ENCODE measurements at places on chromosomes 16 and 17.
A peak's percentile ranks its signal among the peaks of the same experiment; 100 is the strongest.

GRCh38 chr17:37318931-37319594 is 56.7 kb upstream of the C17orf78 start:
- peaks cover 64% of the 10 kb centered on the region for H3K36me3 ChIP-seq
- no peaks in the 10 kb centered on the region for H3K27me3 ChIP-seq
- H3K27ac ChIP-seq: peak overlapping the region; percentile 1

DNA sequence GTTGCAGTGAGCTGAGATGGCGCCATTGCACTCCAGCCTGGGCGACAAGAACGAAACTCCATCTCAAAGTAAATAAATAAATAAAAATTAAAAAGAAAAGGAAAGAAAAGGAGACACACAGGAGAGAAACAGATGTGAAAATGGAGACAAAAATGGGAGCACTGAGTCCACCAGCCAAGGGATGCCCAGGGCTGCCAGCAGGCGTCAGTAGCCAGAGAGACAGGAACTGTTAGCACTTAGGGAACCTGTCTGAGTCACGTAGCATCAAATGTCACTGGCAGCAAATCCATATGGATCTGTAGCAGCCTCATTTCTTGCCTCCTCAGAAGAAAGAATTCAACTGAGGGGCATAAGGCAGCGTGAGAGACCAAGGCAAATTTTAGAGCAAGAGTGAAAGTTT is 79.7 kb downstream of the CYLD start:
- H3K36me3 ChIP-seq: no peaks in the 10 kb centered on the region
- H3K27ac ChIP-seq: no peak overlapping the region
- peaks cover 5% of the 10 kb centered on the region for H3K27me3 ChIP-seq
- DNase-seq: no peak
- no peak overlapping the region for H3K4me3 ChIP-seq

- peaks cover 5% of the 10 kb centered on the region for H3K4me1 ChIP-seq
- no peak overlapping the region for H3K4me3 ChIP-seq
- no peaks in the 10 kb centered on the region for H3K36me3 ChIP-seq
- no peak for DNase-seq
- no peak overlapping the region for H3K27ac ChIP-seq
Measured at GRCh38 chr16:6247775-6248174, 1084.9 kb upstream of the RBFOX1 start.

- H3K4me1 ChIP-seq: peaks cover 45% of the 10 kb centered on the region
- no peaks in the 10 kb centered on the region for H3K36me3 ChIP-seq
- no peak for DNase-seq
Measured at GRCh38 chr16:17658881-17659280, 188.1 kb upstream of the XYLT1 start.

DNA sequence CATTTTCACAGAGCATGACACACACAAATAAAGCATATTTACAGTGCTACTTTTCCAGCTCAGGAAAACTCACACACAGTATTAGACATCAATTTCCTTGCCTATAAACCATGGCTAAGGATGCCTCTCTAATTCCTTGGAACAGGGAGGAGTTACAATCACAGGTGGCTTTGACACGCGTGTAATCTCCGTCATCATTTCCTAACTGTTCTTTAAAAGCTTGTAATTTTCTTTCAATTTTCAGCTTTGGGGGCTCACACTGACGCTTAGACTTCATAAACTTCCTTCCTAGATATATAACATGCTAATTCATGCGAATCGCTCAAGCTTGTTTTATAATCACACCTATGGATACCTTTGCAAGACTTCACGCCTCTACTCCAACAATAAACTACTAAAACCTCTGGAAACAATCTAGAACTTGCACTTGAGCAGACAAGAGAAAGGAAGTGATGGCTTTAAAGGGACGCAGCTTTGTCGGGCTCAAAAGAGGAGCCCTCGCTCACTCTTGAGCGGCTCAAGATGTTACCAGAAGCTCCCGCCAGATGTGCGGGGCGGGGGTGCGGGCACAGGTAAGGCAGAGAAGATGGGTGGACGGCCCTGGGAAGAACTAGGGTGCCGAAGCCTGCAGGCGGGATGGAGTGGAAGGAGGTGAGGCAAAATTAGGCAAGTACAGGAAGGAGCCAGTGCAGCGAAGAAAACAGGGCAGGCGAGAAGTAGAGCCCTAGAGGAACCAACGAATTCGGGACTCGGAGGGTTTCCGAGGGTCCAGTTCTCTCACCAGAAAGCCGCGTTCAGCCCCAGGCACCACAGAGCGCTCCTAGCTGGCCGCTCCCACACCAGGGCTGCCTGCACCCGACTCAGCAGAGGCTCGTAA is 631 bp downstream of the RETREG3 start:
- H3K36me3 ChIP-seq: peaks cover 24% of the 10 kb centered on the region
- H3K27ac ChIP-seq: peak overlapping the region; percentile 93
- peaks cover 2% of the 10 kb centered on the region for H3K27me3 ChIP-seq
- H3K4me1 ChIP-seq: peaks cover 50% of the 10 kb centered on the region
- DNase-seq: no peak

DNA sequence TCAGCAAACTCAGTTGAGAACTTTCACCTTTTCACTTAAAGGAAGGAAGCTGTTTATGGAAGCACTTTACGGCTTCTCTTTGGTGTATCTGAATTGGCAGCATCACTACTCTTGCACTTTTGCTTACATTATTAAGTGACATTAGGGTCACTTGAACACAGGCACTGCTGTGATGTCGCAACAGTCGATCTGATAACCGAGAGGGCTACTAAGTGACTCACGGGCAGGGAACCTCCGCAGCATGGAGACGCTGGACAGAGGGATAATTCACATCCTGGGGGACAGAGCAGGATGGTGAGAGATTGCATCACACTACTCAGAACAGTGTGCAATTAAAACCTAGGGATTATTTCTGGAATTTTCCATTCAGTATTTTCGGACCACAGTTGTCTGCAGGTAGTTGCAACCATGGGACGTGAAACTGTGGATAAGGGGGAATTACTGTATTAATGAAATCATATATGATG is 56.5 kb downstream of the DNAH2 start:
- H3K27ac ChIP-seq: no peak overlapping the region
- no peaks in the 10 kb centered on the region for H3K4me1 ChIP-seq
- no peaks in the 10 kb centered on the region for H3K36me3 ChIP-seq
- no peak for DNase-seq
- peaks cover 65% of the 10 kb centered on the region for H3K27me3 ChIP-seq

DNA sequence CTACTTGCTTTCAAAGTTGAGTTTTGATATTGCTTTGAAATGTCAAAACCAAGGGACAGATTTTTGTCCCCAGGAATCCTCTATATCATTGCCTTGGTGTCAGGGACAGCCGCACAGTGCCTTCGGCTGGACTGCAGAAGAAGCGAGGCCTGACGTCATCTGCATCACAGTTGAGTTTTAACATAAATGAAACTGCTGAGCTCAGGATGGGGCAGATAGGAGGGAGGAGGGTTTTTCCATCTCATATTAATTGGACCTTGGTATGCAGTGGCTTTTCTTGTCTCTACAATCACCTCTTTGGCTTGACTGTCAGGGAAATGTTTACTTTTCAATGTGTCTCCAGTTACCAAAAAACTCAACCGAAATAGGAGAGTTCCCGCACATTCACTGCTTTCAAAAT is 111.3 kb downstream of the AATF start:
- DNase-seq: no peak
- peak overlapping the region; percentile 68 for H3K27ac ChIP-seq
- H3K4me3 ChIP-seq: no peak overlapping the region
- peaks cover 24% of the 10 kb centered on the region for H3K36me3 ChIP-seq
- H3K4me1 ChIP-seq: peaks cover 74% of the 10 kb centered on the region

GRCh38 chr17:79800325-79801155 is 3.7 kb upstream of the CBX8 start:
- H3K36me3 ChIP-seq: no peaks in the 10 kb centered on the region
- H3K4me1 ChIP-seq: peaks cover 39% of the 10 kb centered on the region
- H3K4me3 ChIP-seq: peak overlapping the region; percentile 59
- DNase-seq: peak; percentile 58

DNA sequence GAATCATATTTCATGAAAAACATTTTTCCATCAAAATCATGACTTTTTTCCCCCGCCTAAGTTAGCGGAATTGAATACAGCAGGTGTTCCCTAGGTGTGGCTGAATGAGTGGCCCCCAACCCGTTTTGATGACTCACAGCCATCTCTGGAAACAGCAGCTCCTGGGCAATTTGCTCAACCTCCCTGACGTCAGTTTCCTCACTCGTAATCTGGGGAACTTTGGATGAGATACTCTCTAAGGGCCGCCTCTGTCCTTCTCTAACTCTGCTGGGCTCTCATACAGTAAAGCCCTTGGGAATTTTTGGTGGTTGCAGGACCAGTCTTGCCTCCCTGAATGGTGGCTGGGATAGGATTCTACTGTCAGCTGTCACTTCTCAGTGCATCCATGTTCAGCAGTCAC is 11.6 kb upstream of the NTN1 start:
- peaks cover 37% of the 10 kb centered on the region for H3K4me1 ChIP-seq
- no peak for DNase-seq
- no peak overlapping the region for H3K27ac ChIP-seq
- H3K4me3 ChIP-seq: no peak overlapping the region
- peaks cover 20% of the 10 kb centered on the region for H3K36me3 ChIP-seq

All from nephron progenitor cell (in vitro differentiated cells).